Lower leg skin (tissue), 4 donors: ENCODE measurements at places on chromosomes 3 and 15.

GRCh38 chr3:64686446-64686908, 1.3 kb downstream of the ADAMTS9 start:
- no peak for DNase-seq

- DNase-seq = no peak
Observed at GRCh38 chr3:150345021-150345538, 63.0 kb upstream of the TSC22D2 start.

GRCh38 chr3:115087512-115087911, 59.6 kb downstream of the ZBTB20 start:
- DNase-seq = no peak

DNA sequence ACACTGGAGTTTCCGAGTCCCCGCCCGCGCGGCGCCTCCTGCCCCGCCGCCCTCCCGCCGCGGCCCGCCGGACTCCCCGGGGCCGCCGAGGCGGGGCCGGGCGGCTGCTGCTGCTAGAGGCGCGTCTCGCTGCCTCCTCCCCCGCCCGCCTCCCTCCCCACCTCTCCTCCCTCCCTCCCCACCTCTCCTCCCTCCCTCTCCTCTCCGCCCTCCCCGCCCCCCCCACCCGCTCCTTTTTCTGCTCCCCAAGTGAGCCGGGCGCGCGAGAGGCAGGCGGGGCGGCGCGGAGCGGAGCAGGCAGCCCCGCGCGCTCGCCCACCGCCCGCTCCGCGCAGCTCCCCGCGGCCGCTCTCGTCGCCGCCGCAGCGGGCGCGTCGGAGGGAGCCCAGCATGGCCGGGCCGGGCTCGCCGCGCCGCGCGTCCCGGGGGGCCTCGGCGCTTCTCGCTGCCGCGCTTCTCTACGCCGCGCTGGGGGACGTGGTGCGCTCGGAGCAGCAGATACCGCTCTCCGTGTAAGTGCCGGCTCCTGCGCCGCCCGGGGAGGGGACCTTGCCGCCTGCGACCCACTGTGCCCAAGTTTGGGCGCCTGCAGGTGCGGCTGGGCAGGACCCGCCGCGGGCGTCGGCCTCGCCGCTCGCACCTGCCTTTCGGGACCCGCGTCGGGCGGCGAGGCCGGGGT, at the start of gene CACNA2D3:
Gene CACNA2D3, plus strand, starts transcription at position 229 of the 679 bp plus-strand sequence.
- no peak for DNase-seq

GRCh38 chr15:39127151-39127790, 453.6 kb upstream of the THBS1 start:
- no peak for DNase-seq

GRCh38 chr15:88810446-88810845, 7.2 kb downstream of the ACAN start:
- no peak for DNase-seq
